ENCODE measurements at places on chromosomes 4 and X.

- no peak for DNase-seq
Measured at GRCh38 chrX:43615660-43616059, 40.4 kb upstream of the MAOA start.

- DNase-seq, result no peak
Measured at GRCh38 chrX:42463706-42464490, 314.1 kb downstream of the PPP1R2C start.

GRCh38 chr4:52358883-52359321, 300.2 kb downstream of the USP46 start:
- no peak for DNase-seq

GRCh38 chr4:152243896-152244595, 291.8 kb downstream of the FBXW7 start:
- DNase-seq, result no peak

DNA sequence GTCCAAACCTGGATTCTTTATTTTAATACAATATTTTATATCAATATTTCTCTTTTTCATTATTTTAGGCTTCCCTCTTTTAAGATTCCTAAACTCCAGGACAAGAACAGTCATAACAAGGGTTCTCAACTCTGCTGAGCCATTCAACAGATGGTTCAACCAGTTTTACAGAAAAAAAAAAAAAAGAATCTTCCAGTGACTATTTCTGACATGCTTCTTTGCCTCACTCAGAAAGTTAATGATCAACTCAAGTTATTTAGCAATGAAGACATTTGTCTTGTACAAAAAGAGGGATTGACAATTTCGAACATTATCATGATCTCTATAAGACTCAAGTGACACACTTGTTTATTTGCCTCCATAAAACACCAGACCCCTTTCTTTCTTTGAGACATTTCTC, 282.6 kb upstream of the GRID2 start:
- no peak for DNase-seq

- DNase-seq, result no peak
Measured at GRCh38 chr4:185831125-185831815, 19.3 kb upstream of the SORBS2 start.

DNA sequence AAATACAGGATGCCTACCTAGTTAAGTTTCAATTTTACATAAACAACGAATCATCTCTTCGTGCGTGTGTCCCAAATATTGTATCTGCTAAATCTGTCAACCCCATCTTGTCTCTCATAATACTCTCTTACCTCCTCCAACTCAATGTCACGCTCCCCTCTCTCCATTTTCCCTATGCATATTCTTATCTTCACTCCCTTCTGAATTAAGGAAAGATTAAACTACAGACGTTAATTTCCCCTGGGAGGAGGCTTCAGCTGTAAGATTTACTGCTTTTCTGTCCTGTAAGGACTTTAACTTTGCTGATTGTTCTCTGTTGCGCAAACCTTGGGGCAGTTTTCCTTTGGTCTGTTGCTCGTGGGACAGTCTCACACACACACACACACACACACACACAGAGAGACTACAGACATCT, 455 bp upstream of the ABCB7 start:
- no peak for DNase-seq

DNA sequence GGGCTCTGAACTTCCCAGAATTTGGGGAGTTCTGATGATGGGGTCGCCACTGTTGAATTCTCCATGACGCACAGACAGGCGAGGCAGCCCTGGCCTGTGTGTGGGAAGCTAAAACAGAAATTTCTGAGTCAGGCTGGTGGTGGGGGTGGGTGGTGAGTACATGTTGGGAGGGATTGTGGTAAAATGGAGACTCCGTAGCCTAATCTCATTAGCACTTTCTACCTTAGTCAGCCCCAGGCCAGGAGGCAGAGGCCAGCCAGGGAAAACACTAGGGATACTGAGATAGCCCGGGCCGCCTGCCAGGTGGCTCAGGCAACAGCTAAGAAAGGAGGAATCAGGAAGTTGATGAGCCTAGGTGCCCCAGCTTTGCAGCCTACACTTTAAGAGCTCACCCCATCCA, 39.3 kb upstream of the NHSL2 start:
- DNase-seq, result no peak

DNA sequence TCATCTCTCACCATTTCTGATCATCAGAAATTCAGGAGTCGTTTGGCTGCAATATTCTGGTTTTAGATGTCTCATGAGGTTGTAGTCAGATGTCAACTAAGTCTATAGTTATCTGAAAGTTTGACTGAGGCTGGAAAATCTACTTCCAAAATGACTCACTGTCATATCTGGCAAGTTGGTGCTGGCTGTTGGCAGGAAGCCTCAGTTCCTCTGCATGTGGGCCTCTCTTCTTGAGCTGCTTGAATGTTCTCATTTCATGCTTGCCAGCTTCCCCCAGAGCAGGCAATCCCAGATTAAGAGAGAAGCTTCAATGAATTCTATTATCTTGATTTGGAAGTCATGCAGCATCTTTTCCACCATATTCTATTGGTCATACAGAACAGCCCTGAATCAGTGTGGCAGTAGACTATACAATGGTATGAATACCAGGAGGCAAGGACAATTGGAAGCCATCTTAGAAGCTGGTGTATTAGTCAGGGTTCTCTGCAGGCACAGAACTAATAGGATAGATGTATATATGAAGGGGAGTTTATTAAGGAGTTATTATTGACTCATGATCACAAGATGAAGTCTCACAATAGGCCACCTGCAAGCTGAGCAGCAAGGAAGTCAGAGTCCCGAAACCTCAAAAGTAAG, 46.8 kb upstream of the ELF2 start:
- no peak for DNase-seq

GRCh38 chr4:119136546-119136945, 914 bp downstream of the MYOZ2 start:
- no peak for DNase-seq

GRCh38 chrX:50002067-50002714, 79.8 kb downstream of the CLCN5 start:
- no peak for DNase-seq

DNA sequence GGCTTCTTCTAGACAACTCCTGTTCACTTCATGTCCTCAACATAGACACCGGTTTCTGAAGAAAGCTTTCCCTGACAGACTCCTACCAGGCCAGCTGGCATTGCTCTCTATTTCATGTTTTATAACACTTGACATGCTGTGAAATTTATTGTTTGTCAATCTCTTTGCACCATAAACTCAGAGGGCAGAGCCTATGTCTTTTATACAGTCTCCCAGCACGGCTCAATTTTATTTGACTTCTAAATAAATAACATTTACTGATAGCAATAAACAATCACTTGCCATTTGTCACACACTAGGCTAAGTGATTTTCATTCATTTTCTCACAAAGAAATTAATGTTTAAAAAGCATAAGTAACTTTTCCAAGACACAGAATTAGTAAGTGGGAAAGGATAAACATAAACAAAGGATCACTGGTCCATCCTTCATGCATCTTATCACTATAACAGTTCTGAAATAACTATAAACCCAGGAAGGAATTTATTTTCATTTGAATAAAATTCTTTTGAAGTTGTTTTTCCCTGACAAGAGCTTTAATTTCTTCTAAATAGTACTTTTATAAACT, 577.6 kb downstream of the TECRL start:
- DNase-seq, result no peak

- no peak for DNase-seq
Measured at GRCh38 chr4:140865253-140866217, 109.3 kb upstream of the TBC1D9 start.

DNA sequence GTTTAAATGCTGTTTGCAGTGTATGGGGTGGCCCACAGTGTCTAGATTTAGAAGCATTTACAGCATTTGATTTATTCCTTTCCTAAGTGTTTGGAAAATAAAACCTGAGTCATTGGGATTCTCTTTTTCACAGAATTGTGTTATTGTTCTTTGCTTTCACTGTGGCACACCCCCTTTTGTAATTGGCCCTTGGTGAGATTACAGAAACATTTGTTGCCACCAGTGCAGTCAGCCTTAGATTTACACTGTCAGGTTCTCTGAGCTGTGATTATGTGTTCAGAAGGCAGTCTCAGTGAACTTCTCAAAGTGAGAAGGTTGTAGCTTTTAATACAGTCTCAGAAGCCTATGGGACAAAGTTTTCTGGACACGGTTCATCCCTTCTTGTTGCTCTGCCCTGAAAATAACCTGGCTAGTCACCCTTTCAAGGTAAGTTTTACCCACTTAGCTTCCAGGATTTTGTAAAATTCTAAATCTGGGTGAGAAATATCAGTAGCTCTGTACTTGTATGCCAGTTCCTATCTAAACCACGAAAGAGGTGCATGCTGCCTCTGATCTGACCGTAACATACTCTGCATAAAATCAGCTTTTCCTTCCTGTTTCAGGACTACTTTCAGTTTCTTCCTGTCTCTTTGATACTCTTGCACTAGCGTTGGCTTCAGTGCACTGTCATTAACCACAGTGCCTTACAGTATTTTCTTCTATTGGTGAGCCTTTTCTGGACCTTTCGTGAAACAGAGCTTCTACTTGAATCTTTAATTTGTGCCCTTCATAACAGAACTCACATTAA, 12.6 kb downstream of the RUFY3 start:
- no peak for DNase-seq

- no peak for DNase-seq
Measured at GRCh38 chr4:7377223-7377865, 57.4 kb downstream of the PSAPL1 start.

GRCh38 chr4:38673130-38673978, 9.4 kb downstream of the KLF3 start:
- DNase-seq, result no peak

DNA sequence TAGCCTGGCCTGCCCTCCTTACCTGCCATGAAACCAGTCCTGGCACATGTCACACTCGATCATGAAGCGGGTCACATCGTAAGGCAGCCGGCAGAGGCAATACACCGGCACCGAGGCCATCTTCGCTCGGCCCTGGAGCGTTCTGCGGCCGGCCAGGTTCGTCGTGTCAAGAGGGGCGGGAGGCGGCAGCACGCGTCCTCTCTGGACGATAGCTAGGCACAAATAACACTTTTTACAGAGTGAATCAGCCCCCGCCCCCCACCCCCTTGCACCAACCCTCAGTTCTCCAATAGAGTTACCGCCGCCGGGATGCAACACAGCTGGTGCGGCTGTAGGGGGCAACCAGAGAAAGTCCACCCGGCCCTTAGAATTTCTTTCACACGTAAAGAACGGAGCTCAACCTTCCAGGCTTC, 1.7 kb downstream of the PHF8 start:
- no peak for DNase-seq

DNA sequence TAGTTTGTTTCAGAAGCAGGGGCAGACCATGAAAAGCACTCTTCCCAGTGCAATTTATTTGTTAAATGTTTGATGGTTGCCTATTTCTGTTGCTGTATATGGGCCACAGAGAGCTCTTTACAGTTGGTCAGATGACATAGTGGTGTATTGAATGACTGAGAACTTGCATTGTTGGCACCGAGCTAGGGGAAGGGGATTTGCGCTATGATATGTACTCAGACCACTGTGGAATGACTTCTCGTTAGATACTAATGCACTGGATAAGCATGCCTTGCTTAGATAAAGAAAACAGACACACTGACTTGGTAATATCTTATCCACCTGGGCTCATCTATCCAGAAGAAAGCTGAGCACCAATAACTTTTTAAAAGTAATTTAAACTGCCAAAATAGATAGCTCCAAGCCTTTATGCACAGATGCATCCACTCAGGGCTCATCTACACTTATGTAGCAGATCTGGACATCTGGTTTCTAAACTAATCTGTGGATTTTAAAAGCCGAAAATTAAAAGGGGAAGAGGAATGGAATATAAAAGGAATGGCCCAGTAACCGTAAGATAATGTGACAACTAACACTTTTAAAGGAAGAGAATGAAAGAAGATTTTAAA, 132.7 kb downstream of the GATB start:
- DNase-seq, result no peak

DNA sequence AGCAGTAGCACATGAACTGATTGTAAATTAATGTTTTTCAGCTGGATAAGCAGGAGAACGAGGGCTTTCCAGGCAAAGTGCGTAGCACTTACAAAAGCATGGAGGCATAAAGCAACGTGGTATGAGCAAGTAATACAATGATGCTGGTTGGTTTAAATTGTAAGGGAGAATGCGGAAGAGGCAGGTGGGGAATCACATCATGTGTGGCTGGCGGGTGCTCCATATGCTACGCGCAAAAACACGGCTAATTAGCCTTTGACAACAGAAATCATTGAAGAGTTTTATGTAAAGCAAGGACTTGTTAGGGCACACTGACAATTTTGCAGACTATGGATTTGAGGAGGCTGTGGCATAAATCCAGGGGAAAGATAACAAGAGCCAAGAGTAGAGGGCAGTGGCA, 14.6 kb downstream of the SYTL4 start:
- no peak for DNase-seq
